ENCODE measurements at places on chromosomes 7 and 10. TPM values are rescaled to one million over a fixed set of nuclear protein-coding genes. Genes with fewer than 3 reads are reported as not detected.

Gene HOXA7
- 22.7 TPM for polyA plus RNA-seq

Gene UNC5B
- polyA plus RNA-seq, result 45.4 TPM

Gene ZC3HAV1L
- polyA plus RNA-seq, result 29.3 TPM

Gene ATG9B
- 3.0 TPM for polyA plus RNA-seq

Gene SORBS1
- polyA plus RNA-seq, result 41.7 TPM

Gene PIK3CG
- polyA plus RNA-seq, result 2.7 TPM

Gene LIPF
- polyA plus RNA-seq, result 0.47 TPM

Gene ST7
- polyA plus RNA-seq, result 26.9 TPM

Gene IFIT1
- 14.4 TPM for polyA plus RNA-seq

Gene LBX1
- not detected for polyA plus RNA-seq

Gene EPO
- 0.20 TPM for polyA plus RNA-seq

Gene ANKRD30A
- not detected for polyA plus RNA-seq

Gene GPRIN2
- polyA plus RNA-seq, result 4.0 TPM

Gene FGFR2
- polyA plus RNA-seq, result 115 TPM

Gene OR2A1
- 1.2 TPM for polyA plus RNA-seq

Gene CYP3A4
- polyA plus RNA-seq, result 0.42 TPM

Gene PNLIPRP3
- not detected for polyA plus RNA-seq

Gene ADRA2A
- 2.9 TPM for polyA plus RNA-seq

Gene GSTO2
- 52.8 TPM for polyA plus RNA-seq

Gene FOXI2
- 1.2 TPM for polyA plus RNA-seq

Gene FAM25C
- polyA plus RNA-seq, result not detected

Gene CALHM3
- not detected for polyA plus RNA-seq

Gene CASP7
- 28.7 TPM for polyA plus RNA-seq

Gene ABCB4
- 4.1 TPM for polyA plus RNA-seq

Gene TAC1
- 0.95 TPM for polyA plus RNA-seq

Gene EPHB4
- 85.3 TPM for polyA plus RNA-seq

Gene RHEB
- polyA plus RNA-seq, result 150 TPM

Gene DENND10
- polyA plus RNA-seq, result 63.3 TPM

Gene PCBD1
- 89.2 TPM for polyA plus RNA-seq

Gene TMEM178B
- polyA plus RNA-seq, result 0.52 TPM

Gene ZEB1
- 31.8 TPM for polyA plus RNA-seq

Gene C7orf33
- not detected for polyA plus RNA-seq

Gene PPP1R3A
- not detected for polyA plus RNA-seq

Gene ADCY1
- 3.1 TPM for polyA plus RNA-seq

Gene AKR1C8
- 0.20 TPM for polyA plus RNA-seq

Gene NFE2L3
- polyA plus RNA-seq, result 49.2 TPM

Gene SFTPA1
- not detected for polyA plus RNA-seq

Gene RNF133
- polyA plus RNA-seq, result 0.18 TPM

Gene OR2A5
- 0.18 TPM for polyA plus RNA-seq

Gene TUBGCP2
- 63.9 TPM for polyA plus RNA-seq

Gene HYAL4
- polyA plus RNA-seq, result 0.86 TPM

Gene SKAP2
- polyA plus RNA-seq, result 22.4 TPM

Gene IL15RA
- polyA plus RNA-seq, result 1.8 TPM

Gene SPDYE16
- 6.2 TPM for polyA plus RNA-seq

Gene LYZL1
- not detected for polyA plus RNA-seq

Gene CCDC146
- polyA plus RNA-seq, result 33.8 TPM

Gene NEURL1
- 1.6 TPM for polyA plus RNA-seq

Gene STEAP1B
- polyA plus RNA-seq, result 1.6 TPM

Gene HOXA4
- 28.6 TPM for polyA plus RNA-seq
